ENCODE measurements at places on chromosomes 5 and 9. TPM values are rescaled to one million over a fixed set of nuclear protein-coding genes. Genes with fewer than 3 reads are reported as not detected.

DNA sequence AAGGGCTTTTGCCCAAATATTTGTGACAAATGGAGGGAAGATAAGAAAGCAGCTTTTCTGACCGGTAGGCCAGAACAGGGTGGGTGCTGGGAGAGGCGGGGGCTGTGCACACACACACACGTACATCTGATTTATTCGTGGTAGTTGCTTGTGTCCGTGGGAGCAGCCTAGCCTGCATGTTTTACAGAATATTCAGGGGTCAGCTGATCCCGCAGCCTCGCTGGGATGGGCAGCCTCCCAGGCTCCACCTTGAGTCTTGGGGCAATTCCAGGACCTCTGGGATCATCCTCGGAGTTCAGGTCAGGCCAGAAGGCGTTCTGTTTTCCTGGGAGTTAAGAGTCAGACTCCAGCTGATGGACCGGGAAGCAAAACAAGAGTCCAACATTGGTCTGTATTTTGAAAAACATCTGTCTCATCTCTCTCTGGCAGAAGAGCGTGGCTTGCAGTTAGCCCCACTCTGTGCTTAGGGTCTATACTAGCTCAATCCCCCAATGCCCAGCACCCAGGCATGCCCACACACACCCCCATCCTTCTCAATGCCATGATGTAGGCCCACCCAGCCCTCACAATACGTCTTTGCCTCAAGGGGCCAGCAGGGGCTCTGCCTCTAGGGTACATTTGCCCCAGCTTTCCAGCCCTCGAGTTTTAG, 210.6 kb downstream of the GOLPH3 start:
- H3K27ac ChIP-seq: no peak overlapping the region
- no peak for DNase-seq
- no peaks in the 10 kb centered on the region for H3K36me3 ChIP-seq

The RHOBTB3 gene
- total RNA-seq: 5.0 TPM

DNA sequence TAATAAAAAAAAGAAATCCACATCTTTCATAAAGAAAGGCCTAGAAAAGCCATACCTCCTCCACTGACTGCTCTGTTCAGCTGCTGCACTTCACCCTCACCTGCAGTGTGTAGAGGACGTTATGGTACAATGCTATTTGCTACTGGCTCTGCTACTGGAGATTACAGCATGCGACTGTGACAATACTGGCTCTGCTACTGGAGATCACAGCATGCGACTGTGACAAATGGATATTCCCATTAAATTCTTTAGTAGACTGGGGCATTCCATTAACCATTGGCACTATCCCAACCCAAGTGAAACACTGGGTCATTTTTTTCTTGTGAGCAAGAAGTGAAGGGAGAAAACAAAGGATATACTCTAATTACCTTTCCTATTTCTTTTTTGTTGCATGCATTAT, 1063.5 kb upstream of the DMAC1 start:
- no peak for DNase-seq
- peaks cover 5% of the 10 kb centered on the region for H3K4me1 ChIP-seq
- no peak overlapping the region for H3K27ac ChIP-seq
- H3K27me3 ChIP-seq: peaks cover 17% of the 10 kb centered on the region
- H3K4me3 ChIP-seq: no peak overlapping the region
- H3K36me3 ChIP-seq: no peaks in the 10 kb centered on the region

The PCDHGB6 gene
- 2.2 TPM for total RNA-seq

DNA sequence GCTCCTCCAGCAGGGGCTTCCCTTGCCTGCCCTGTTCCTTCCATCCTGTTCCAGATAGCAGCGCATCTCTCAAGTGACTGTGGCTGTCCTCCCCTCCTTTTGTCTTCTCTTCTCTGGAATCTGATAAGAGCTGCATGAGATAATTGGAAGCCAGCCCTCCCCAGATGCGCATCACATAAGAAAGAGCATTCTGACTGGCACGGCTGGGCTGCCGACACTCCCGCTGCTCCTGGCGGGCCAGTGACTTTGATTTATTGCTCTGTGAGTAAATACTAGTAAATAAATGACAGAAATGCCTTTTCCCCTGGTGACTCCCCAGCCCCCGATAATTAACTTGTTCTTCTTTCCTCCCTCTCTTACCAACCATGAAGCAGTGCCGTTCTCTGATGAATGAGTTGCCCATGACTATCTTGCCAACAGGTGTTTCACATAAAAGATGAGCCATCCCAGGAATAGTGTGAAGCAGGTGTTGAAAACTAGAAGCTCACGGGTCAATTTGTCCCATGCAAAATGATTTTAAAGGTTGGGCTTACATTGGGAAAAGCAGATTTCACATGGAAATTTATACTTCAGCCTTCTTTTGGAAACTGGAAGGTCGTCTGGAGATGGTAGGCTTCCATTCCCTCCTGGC, 212.3 kb downstream of the ERCC6L2 start:
- no peak overlapping the region for H3K27ac ChIP-seq
- H3K36me3 ChIP-seq: no peaks in the 10 kb centered on the region
- H3K4me1 ChIP-seq: no peaks in the 10 kb centered on the region
- DNase-seq: no peak
- H3K27me3 ChIP-seq: no peaks in the 10 kb centered on the region
- H3K4me3 ChIP-seq: no peak overlapping the region

- peaks cover 40% of the 10 kb centered on the region for H3K4me1 ChIP-seq
- no peak for DNase-seq
- H3K4me3 ChIP-seq: peak overlapping the region; percentile 68
- peaks cover 26% of the 10 kb centered on the region for H3K27me3 ChIP-seq
- no peaks in the 10 kb centered on the region for H3K36me3 ChIP-seq
These were observed 1.3 kb downstream of the TRIM7 start for GRCh38 chr5:181203777-181204112.

DNA sequence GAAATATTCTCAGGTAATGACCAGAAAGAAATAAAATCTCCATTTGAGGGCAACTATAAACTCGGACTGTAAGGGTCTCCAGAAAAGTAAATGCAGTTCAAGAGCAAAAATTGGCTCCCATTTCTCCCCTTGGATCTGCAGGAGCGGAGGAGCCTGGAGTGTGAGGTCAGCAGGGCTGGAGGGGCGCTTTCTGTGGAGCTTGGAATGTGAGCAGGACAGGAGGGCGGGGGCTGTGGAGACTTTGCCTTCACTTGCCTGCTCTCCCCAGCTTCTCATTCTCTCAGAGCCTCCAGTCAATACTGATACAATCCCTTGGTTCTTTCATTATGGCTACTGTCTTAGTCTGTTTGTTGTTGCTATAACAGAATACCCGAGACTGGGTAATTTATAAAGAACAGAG, 162.8 kb upstream of the ANKH start:
- H3K27me3 ChIP-seq: peaks cover 3% of the 10 kb centered on the region
- DNase-seq: no peak
- no peak overlapping the region for H3K27ac ChIP-seq
- no peaks in the 10 kb centered on the region for H3K36me3 ChIP-seq

DNA sequence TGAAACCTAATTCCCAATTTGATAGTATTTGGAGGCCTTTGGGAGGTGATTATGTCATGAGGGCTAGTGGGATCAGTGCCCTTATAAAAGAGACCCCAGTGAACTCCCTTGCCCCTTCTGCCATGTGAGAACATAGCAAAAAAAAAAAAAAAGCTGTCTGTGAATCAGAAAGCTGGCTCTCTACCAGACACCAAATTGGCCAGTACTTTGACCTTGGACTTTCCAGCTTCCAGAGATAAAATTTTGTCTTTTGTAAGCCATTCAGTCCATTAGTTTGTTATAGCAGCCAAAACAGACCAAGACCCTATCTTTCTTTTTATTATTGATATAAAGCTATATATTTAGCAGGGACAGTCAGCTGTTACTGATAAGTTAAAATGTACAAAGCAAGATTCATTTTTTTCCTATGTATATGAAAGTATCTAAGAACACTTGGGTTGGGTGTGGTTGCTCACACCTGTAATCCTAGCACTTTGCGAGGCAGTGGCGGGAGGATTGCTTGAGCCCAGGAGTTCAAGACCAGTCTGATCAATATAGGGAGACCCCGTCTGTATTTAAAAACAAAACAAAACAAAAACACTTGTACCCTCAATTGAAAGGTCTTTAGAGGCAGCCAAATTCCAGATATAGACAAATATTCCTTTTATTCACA, 8.1 kb upstream of the C5orf24 start:
- no peaks in the 10 kb centered on the region for H3K27me3 ChIP-seq
- peaks cover 4% of the 10 kb centered on the region for H3K36me3 ChIP-seq
- H3K4me3 ChIP-seq: no peak overlapping the region
- no peak overlapping the region for H3K27ac ChIP-seq
- no peak for DNase-seq
- no peaks in the 10 kb centered on the region for H3K4me1 ChIP-seq

The SLC36A3 gene
- not detected for total RNA-seq

- DNase-seq: peak; percentile 41
- no peak within 1 kb of the TSS for H3K27ac ChIP-seq
- peak within 1 kb of the TSS; percentile 90 for H3K4me3 ChIP-seq
- no peaks in the 10 kb centered on the region for H3K27me3 ChIP-seq
These were observed at the start of gene ZNF618 for GRCh38 chr9:113876151-113876992. Gene ZNF618, plus strand, starts transcription at chr9:113876309. Its CDS starts 72 bp downstream, at chr9:113876381.

The SELENOP gene
- not detected for total RNA-seq

DNA sequence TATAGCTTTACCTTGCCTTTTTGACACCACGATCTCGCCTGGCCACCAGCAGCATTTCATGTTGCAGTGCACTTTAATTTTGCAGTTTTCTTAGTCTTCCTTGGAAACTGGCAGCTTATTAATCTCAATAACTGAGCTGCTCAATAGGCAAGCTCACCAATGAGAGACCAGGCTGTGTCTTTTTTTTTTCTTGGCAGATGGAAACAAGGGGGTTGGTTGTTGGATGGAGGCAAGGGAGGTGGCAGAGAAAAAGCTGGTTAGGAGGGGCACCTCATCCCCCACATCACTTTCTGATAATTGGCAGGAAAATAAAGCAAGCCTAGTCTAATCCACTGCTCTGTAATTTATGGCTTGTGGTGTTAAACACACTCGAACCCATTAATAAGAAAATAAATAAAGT, 324.5 kb upstream of the WWC1 start:
- H3K36me3 ChIP-seq: no peaks in the 10 kb centered on the region
- no peak overlapping the region for H3K4me3 ChIP-seq
- H3K27me3 ChIP-seq: no peaks in the 10 kb centered on the region
- no peak overlapping the region for H3K27ac ChIP-seq

The LURAP1L gene
- total RNA-seq: not detected

DNA sequence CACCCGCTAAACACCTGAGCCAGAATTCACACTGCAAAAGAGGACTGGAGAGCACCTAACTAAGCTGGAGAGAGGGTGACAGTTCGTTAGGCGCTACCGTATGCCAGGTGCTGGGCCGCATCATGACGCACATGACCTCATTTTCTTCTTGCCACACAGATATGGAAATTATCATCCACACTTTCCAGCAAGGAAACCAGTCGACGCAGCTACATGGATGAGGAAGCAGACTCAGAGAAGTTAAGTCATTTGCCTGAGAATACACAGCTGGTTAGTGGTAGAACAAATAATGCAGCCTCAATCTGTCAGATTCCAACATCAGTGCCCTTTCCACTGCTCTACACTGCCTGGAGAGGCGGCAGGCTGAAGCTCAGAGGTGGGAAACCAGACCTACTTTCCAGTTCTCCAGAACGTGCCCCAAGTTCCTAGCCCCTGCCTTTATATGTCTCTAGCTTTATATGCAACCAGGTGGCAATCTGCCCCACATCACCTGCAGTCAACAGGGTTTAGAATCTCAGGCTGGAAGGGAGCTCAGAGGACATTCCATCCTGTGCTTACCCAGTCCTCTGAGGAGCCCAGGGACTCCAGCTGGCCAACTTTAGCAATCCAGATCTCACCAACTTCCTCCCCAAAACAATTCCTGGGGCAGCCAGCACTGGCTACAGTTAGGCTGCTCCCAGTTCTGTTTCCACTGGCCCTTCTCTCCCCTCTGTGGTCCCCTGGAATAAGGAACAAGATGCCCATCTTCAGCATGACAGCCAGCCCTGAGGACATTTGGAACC, 8.8 kb downstream of the TNIP1 start:
- no peaks in the 10 kb centered on the region for H3K27me3 ChIP-seq
- H3K4me1 ChIP-seq: peaks cover 65% of the 10 kb centered on the region
- no peak overlapping the region for H3K27ac ChIP-seq
- no peaks in the 10 kb centered on the region for H3K36me3 ChIP-seq
- H3K4me3 ChIP-seq: no peak overlapping the region

The PCDH1 gene
- not detected for total RNA-seq

The SPTLC1 gene
- total RNA-seq: 53.5 TPM

The ARPC5L gene
- 37.3 TPM for total RNA-seq

GRCh38 chr9:71209890-71210289, 88.5 kb upstream of the TRPM3 start:
- no peaks in the 10 kb centered on the region for H3K4me1 ChIP-seq
- no peak overlapping the region for H3K27ac ChIP-seq
- no peaks in the 10 kb centered on the region for H3K36me3 ChIP-seq

- H3K4me3 ChIP-seq: no peak overlapping the region
- H3K27me3 ChIP-seq: no peaks in the 10 kb centered on the region
- no peak overlapping the region for H3K27ac ChIP-seq
- H3K4me1 ChIP-seq: peaks cover 7% of the 10 kb centered on the region
- H3K36me3 ChIP-seq: peaks cover 2% of the 10 kb centered on the region
These were observed 17.4 kb downstream of the PPP6C start for GRCh38 chr9:125172031-125172755.

DNA sequence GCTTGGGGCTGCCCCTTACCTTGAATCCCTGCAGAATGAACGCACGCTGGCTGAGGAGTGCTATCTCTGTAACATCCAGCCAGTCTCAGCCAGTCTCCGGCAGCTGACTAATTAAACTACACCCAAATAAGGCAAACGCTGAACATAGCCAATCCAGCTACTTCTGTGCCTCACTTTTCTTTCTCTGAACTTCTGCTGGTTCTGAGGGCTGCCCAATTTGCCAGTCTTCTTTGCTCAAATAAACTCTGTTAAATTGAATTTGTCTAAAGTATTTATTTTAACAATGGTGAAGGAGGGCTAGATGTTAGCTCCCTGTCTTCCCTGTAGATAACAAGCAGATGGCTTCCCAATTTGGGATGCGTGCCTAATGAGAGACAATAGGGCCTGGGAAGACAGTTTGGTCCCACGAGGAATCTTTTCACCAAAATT, 154.0 kb upstream of the NFIL3 start:
- no peaks in the 10 kb centered on the region for H3K36me3 ChIP-seq
- no peak overlapping the region for H3K4me3 ChIP-seq
- no peak for DNase-seq
- no peaks in the 10 kb centered on the region for H3K4me1 ChIP-seq

DNA sequence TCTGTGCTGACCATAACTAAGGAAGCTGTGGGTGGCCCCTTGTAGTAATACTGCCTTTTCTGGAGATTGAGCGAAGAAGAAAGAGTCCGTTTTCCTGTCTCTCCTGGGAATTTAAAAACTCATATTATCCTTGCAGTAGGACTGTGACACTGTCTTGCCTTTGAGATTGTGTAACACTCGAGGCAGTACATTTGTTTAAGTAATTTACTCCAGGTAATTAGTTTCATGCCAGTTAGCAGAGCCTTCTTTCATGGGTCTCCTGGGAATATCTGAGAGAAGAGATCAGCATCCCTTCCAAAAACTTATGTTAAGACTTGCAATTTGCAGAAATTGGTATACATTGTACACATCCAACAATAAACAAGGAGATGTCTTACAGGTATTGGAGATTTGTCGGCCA, 405.6 kb downstream of the DMRT2 start:
- no peaks in the 10 kb centered on the region for H3K4me1 ChIP-seq
- no peak overlapping the region for H3K27ac ChIP-seq
- no peaks in the 10 kb centered on the region for H3K36me3 ChIP-seq
- no peak overlapping the region for H3K4me3 ChIP-seq
- no peaks in the 10 kb centered on the region for H3K27me3 ChIP-seq
